Ecto neural progenitor cell (in vitro differentiated cells): ENCODE measurements at places on chromosomes 13 and 19.

DNA sequence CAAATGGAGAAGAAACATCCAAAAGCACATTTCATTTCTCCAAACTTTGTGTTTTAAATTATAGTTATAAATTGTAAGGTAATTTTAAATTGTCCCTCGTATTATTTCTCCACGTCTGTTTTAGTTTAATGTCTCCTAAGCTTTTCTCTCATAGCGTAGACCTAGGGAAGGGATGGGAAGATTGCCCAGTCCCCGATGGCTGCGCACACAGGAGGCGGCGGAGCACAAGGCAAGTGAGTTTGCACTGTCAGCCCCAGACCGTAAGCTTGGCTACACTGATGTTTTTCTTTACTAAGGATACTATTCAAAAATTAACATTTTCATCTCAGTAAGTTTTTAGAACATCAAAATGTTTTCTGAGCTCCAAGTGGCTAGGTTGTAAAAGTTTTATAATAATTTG lies 72.3 kb downstream of the GPR12 start:
- no peak for DNase-seq

- no peak for DNase-seq
Measured at GRCh38 chr13:50167224-50167947, 152.1 kb downstream of the KCNRG start.

- no peak for DNase-seq
Measured at GRCh38 chr19:6005321-6006069, 27.6 kb upstream of the RANBP3 start.

GRCh38 chr19:45676851-45677263 lies 8.8 kb downstream of the GIPR start:
- no peak for DNase-seq

DNA sequence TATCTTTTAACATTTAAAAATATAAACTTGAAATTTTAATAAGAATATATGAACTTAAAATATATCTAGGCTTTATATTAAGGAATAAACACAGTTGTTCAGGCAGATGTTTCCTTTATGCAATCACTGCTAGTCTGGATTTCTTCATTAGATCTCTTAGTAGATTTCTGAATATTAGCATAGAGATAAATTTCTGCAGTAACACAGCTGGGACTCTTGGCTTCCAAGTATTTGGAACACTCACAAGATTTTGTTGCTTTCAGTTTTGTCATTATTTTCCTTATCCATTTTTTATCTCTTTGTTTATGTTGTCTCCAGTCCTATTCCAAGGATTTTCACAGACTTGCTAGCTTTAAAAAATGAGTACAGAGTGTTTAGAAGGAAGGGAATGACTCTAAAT lies 857.1 kb downstream of the GPC5 start:
- DNase-seq = no peak

- DNase-seq = no peak
Measured at GRCh38 chr13:94415500-94416237, 63.8 kb downstream of the DCT start.

DNA sequence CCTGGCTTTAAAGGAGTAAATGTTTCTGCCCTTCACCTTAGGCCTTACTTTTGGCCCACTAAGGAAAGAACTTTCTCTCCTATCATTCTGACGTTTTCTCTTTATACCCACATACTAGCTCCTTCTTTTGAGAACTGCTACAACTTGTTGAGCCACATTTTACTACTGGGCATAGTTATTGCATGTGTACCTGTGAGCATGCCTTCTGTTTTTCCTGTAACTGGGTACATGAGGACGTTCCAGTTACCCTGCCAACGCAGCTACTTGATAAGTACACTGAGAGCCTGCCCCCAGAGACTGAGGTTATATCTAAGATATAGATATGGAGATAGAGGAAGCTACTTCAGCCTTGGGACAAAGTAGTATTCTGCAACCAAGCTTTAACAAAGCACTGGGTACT lies 3.5 kb downstream of the CCDC169 start:
- no peak for DNase-seq

GRCh38 chr19:17475541-17476115 lies 5.3 kb downstream of the SLC27A1 start:
- DNase-seq = no peak
